Progenitor cell of endocrine pancreas (in vitro differentiated cells): ENCODE measurements at places on chromosomes 4 and X. TPM values are rescaled to one million over a fixed set of nuclear protein-coding genes. Genes with fewer than 3 reads are reported as not detected.

The SMIM10 gene
- total RNA-seq = 2.2 TPM in 2 replicates

The AVPR2 gene
- not detected in 2 replicates for total RNA-seq

The BEX3 gene
- total RNA-seq = 408 and 425 TPM in 2 replicates

The HTRA3 gene
- total RNA-seq = 0.69 and 0.86 TPM in 2 replicates

The TLR1 gene
- 3.0 and 3.1 TPM in 2 replicates for total RNA-seq

The BGN gene
- total RNA-seq = 0.98 and 1.1 TPM in 2 replicates

The SH3D19 gene
- 35.5 and 38.4 TPM in 2 replicates for total RNA-seq

The ZNF732 gene
- 2.2 TPM in 2 replicates for total RNA-seq

The RIPPLY1 gene
- not detected in 2 replicates for total RNA-seq

The ZFP92 gene
- 0.38 TPM in 2 replicates for total RNA-seq

The CNGA1 gene
- 1.00 and 1.6 TPM in 2 replicates for total RNA-seq

The TAF7L gene
- total RNA-seq = 0.13 and 0.26 TPM in 2 replicates

The GDPD2 gene
- total RNA-seq = 2.3 and 2.8 TPM in 2 replicates

The SH3RF1 gene
- 29.6 and 31.1 TPM in 2 replicates for total RNA-seq

The TLR3 gene
- total RNA-seq = 0.11 TPM in 1 of 2 replicates, not detected in the other

The MID1 gene
- total RNA-seq = 29.7 and 32.5 TPM in 2 replicates

The TMPRSS11B gene
- total RNA-seq = not detected in 2 replicates

The SH2D1A gene
- not detected in 2 replicates for total RNA-seq

The RRH gene
- total RNA-seq = 0.33 and 0.57 TPM in 2 replicates

The RTL9 gene
- 1.4 and 1.5 TPM in 2 replicates for total RNA-seq

The FNIP2 gene
- 53.8 and 56.0 TPM in 2 replicates for total RNA-seq

The PNCK gene
- 5.4 and 6.1 TPM in 2 replicates for total RNA-seq

The PDCL2 gene
- not detected in 2 replicates for total RNA-seq

The PNMA6F gene
- not detected in 2 replicates for total RNA-seq

The GRK4 gene
- 14.9 and 16.2 TPM in 2 replicates for total RNA-seq

The RPS6KA6 gene
- 17.6 and 19.7 TPM in 2 replicates for total RNA-seq

The LSM6 gene
- 52.6 and 55.9 TPM in 2 replicates for total RNA-seq

The PIGA gene
- total RNA-seq = 22.0 and 22.9 TPM in 2 replicates

The UGT2B15 gene
- 0.22 and 0.57 TPM in 2 replicates for total RNA-seq

The PWWP3B gene
- 1.4 and 1.7 TPM in 2 replicates for total RNA-seq

The EDA gene
- 3.0 and 4.8 TPM in 2 replicates for total RNA-seq

The FAM193A gene
- total RNA-seq = 48.1 and 53.4 TPM in 2 replicates

The SCML1 gene
- total RNA-seq = 3.7 and 4.6 TPM in 2 replicates
